ENCODE measurements at places on chromosomes 4 and X.

- DNase-seq: no peak
Measured at GRCh38 chr4:26375551-26375950, 54.7 kb downstream of the RBPJ start.

DNA sequence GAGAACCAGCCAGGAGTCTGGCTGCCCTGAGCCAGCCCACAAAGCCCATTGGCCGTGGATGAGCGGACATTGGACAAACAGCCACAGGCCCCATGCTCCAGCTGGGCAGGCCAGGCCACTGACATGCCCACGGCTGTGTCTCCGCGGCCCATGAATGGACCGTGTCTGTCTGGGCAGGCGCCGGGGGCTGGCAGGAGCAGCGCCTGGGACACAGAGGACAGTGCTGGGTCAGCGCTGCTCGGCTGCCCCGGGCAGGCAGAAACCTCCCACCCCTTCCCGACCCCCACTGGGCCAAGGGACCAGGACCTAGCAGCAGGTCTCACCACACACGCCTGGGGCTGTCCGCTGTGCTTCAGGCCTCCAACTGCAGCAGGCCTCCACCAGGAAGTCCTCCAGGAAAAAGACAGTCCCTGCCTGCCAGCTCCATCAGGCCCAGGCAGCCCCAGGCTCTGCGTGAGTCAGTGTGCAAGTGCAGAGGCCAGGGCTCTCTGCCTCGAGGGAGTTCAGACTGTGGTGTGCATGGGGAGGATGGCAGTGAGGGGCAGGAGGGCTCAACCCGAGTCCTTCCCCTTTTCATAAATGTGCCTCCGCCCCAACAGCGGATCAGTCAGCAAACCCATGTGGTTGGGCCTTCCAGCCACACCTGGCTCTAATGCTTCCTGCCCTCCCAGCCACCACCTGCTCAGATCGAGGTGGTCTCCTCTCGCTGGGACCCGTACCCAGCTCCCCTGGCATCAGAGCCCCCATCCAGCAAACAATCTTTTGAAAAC, 17.2 kb upstream of the FGFR3 start:
- DNase-seq: no peak

DNA sequence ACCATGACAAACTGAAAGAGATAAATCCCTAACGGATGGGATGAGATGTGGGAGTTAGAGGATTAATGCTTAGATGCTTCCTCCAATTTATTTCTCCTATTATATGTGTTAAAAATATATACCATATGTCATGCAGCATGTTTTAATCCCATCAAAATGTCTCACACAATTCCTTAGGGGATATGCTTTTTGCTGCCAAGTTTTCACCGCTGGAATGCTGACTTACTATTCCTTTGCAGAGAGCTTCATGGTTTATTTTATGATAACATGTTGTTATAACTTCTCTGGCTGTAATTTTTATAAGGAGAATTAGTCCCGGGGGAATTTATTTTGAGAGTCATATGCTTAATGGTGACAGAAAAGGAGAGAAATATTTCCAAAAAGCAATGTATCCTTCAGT, 670.3 kb downstream of the IL1RAPL1 start:
- DNase-seq: no peak

DNA sequence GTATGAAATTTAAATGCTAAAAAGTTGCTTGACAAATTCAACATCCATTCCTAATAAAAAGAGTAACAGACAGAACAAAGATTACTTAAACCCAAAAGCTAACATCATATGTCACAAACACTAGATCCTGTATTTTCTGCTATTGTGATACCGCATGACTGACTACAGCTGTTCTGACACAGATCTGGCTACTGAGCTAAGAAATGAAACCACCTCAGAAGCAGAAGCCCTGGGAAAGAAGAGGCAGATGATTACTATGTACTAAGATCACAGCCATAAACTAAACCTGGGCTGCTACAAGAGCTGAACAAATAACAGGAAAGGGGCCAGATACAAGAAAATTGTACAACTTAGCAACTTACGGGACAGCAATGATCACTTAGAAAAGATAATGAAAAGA, 9.4 kb downstream of the LETM1 start:
- no peak for DNase-seq

DNA sequence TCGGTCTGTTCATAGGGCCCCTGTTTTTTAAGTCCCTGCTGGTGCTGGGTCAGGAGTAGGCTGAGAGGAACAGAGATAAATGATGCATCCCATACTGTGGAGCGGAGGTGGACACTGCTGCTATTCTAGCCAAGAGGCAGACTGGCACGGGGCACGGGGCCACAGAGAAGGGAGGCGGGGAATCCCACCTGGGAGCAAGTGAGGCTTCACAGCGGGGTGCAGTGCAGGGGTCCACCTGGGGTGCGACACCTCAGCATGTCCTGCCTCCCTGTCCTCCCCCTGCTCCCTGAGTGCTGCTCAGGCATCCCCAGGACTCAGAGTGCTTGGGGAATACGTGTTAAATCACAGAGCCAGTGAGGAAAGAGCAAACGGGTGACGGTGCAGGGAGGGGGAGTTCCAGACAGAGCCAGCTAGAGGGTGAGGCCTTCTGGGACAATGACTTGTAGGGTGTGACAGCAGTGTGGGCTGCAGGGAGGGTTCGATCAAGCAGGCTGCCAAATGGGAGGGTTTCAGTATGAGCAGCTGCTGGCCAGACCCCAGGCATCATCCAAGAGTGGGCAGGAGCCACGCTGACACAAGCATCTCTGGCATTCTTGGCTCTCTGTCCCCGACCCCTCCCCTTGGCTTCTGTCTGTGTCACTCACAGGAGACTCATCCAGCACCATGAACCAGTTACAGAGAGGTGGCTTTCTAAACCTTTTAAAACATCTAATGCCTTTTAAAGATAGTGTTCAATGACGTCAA, 13.7 kb upstream of the HTRA3 start:
- no peak for DNase-seq

- DNase-seq: no peak
Measured at GRCh38 chr4:6217716-6218381, 17.5 kb upstream of the JAKMIP1 start.

- no peak for DNase-seq
Measured at GRCh38 chr4:163157157-163157556, 9.5 kb downstream of the NAF1 start.

DNA sequence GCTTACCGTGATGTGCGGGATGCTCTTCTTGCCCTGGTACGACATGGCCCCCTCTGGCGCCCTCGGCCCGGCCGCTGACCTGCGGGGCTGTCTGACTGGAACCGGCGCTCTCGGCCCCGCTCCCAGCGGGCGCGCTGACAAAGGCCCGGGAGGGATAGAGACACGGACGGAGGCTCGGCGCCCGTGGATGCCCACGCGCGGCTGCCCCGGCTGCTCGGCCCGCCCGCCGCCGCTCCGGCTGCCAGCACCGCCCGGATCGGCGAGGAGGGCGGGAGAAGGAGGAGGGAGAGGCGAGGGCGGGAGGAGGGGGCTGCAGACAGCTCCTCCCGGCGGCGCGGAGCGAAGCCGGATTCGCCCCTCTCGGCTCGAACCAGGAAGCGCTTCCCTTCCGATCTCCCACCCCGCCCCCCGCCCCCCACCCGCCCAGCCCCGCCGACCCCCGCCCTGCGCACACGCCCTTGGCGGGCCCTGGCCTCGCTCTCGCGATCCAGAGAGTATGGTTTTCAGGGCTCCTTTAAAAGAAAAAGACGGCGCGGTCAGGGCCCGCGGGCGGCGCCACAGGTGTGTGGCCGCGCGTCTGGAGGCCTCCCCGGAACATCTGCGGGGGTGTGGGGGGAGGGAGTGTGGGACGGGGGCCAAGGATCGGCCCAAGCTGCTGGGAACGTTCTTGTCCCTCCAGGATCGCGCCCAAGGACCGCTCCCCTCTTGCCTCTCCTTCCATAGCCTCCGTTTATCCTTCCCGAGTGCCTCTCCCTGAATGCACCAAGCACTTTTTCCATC, 4.5 kb downstream of the CRMP1 start:
- DNase-seq: no peak

- DNase-seq: no peak
Measured at GRCh38 chrX:127259742-127260141, 440.2 kb downstream of the PRR32 start.

DNA sequence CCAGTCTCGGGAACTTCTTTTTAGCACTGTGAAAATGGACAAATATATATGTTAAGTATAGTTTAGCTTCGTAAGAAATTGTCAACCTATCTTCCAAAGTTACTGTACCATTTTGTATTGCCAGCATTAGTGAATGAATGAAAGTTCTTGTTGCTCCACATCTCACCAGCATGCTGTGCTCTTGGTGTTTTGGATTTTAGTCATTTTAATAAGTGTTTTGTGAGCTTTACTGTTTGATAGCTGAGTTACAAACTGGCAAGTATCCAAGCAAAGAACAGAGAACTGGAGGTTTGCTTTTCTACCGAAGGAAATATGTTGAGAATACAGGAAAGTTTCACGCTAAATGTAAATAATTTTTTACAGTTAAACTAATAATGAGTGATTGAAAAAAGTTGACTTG, 33.0 kb downstream of the SNCA start:
- DNase-seq: no peak

DNA sequence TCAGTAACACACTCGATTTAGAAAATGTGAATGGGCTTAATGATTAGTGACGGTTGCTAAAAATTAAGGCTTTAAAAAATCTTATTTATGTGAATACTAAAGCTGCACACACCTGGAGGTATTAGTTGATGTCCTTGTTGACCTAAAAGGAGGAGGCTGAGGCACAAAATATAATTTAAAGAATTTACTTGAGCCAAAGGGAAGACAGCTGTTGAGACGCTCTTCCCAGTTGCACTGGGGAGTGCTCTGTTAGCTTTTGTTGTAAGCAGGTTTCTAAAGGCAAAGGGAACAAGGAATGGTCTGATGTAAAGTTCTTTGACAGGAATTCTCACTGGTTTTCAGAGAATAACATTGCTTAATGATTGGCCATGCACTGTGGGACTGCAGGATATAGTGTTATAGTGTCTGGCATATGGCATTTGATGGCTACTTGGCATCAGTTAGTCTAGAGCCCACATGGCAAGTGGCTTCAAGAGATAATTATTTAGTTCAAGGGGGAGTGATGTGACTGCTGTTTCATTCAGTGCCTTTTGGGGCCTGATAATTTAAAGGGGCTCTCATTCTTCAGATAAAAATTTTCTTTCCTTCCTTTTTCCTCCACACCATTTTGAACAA, 30.8 kb upstream of the PGM2 start:
- no peak for DNase-seq

DNA sequence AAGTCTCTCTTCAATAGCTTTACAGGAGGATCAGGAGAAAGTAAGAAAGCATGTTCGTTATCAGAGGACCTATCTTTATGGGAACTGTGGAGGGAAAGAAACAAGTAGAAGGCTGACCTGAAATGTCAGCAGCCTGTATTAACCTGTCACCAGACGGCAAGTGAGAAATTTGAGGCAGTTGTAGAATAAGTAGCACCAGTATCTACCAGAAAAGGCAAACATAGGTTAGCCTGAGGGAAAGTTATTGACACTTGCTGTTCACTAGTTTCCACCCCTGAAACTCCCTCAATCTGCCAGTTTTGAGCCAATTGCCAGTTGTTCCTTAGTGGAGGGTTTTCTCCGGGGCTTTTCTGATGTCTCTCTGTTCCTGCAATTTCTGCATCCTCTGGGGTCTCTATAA, 36.4 kb downstream of the ZNF81 start:
- peak; percentile 6 for DNase-seq

- DNase-seq: no peak
Measured at GRCh38 chr4:111854494-111855087, 290.7 kb upstream of the FAM241A start.

DNA sequence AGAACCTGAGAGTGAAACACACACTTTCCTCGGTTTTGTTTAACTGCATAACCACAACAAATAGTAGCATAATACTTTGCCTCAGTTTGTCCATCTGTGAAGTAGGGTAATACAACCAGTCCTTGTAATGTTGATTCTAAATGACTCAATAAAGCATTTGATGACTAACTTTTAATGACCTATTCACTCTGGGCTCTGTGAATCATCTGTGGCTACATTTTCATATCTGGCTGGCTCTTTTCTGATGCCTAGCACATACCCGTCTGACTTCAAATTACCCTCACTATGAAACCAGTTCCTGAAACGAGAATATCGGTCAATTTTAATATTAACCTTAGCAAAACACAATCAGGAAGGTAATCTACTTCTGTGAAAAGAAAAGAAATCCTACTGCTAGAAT, 151.0 kb downstream of the SH2D1A start:
- DNase-seq: no peak

GRCh38 chr4:87799301-87800113, at the start of gene IBSP:
Gene IBSP, plus strand, starts transcription at chr4:87799554. Its CDS starts 2,808 bp downstream, at chr4:87802362.
- DNase-seq: no peak

DNA sequence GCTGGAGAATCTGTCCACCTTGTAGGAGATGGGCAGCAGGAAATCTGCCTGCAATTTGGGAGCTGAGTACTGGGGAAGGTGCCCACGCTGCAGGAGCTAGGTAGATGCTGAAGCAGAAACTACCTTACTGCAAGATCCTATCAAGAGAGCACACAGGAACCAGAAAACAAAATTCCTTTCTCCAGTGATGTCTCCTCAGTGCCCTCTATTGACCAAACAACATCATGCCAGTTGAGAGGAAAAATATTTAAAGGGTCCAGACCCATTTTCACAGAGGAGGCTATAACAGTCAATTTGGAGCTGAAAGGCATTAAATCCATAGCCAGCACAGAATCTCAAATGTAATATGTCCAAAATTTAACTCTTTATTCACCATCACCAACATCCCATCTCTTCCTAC, 406.8 kb downstream of the SLITRK2 start:
- DNase-seq: peak; percentile 37

DNA sequence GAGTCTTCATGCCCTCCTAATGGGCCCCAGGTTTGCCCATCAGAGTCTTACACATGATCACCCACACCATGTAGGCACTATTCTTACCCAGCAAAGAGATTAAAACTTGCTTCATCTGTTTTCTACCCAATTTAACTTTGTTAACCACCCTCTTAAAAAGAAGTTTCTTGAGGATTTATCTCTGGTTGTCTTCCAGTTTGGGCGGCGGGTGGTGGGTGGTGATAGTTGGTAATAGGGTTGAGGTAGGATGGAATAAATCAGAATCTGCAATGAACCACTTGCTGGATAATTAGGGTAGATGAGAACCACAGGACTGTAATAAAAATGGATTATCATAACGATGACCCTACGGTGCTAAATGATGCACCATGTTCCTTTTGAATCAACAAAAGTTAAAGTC, 30.9 kb downstream of the GALNT7 start:
- no peak for DNase-seq

DNA sequence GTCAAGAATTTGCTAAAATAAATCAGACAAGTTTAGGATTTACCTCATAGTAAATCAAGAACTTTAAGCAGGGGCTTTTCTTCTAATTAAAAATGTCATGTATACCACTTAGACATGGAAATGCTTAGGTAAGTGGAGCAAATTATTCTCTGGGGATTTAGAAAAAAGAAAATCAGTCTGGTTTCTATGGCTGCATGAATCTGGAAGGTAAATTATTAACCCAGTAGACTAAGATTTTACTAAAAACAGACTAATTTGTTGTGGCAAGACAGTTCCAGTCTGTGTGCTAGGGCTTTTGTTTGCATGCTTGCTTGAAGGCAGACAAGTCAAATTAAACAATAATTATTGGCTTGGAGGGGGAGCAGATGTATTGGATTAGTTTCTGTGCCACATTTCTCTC, 140.6 kb downstream of the TBL1X start:
- no peak for DNase-seq
